HCT116 (cell line): ENCODE measurements at places on chromosomes 5 and 9. TPM values are rescaled to one million over a fixed set of nuclear protein-coding genes. Genes with fewer than 3 reads are reported as not detected.

Gene SOWAHA
- total RNA-seq, result 0.39 TPM

Gene HAVCR1
- total RNA-seq, result not detected

Gene IL33
- total RNA-seq, result not detected

Gene CBY3
- not detected for total RNA-seq

Gene LTC4S
- total RNA-seq, result 5.0 TPM

Gene CCDC180
- 7.9 TPM for total RNA-seq

Gene CTNNAL1
- total RNA-seq, result 87.2 TPM

Gene FAF2
- 51.9 TPM for total RNA-seq

DNA sequence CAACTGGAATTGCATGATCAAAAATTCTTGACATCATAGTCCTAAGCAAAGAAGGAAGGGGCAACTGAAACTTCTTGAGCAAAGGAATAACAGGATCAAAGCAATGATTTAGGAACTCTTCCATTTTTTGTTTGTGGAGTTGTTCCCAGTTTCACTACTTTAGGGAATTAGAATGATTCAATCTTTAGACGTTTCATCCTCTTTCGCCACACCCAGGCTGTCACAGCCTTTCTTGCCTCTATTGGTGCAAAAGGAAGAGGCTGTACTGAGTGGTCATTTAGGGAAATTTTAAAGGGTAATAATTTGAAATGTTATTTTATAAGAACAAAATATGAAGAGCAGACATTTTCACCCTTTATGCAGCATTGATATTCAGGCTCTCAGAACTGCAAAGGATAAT is 1026.0 kb upstream of the ARRDC3 start:
- no peaks in the 10 kb centered on the region for H3K36me3 ChIP-seq
- no peaks in the 10 kb centered on the region for H3K4me1 ChIP-seq
- H3K27me3 ChIP-seq, result no peaks in the 10 kb centered on the region

DNA sequence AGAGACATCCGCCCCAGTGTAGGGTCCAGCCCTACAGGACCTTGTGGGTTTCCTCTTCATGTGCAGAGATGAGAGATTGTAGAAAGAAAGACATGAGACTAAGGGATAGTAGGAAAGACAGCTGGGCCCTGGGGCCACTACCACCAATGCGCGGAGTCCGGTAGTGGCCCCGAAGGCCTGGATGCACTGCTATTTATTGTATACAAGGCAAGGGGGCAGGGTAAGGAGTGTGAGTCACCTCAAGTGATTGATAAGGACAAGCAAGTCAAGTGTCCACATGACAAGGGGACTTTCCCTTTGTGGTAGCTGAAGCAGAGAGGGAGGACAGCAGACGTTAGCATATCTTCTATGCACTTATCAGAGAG is 6.2 kb upstream of the TMEM141 start:
- no peak for DNase-seq
- no peaks in the 10 kb centered on the region for H3K27me3 ChIP-seq
- no peak overlapping the region for H3K27ac ChIP-seq

GRCh38 chr9:136686794-136687711 is at the start of gene AGPAT2:
AGPAT2 (minus strand) TSS chr9:136687457; CDS start chr9:136687357, 100 bp downstream.
- H3K27me3 ChIP-seq, result no peaks in the 10 kb centered on the region
- H3K36me3 ChIP-seq, result no peaks in the 10 kb centered on the region
- DNase-seq, result peak; percentile 28
- H3K27ac ChIP-seq, result peak within 1 kb of the TSS; percentile 86
- H3K4me1 ChIP-seq, result peaks cover 48% of the 10 kb centered on the region

GRCh38 chr5:173201636-173202265 is 33.3 kb downstream of the NKX2-5 start:
- peak; percentile 49 for DNase-seq
- H3K4me1 ChIP-seq, result peaks cover 22% of the 10 kb centered on the region
- peaks cover 15% of the 10 kb centered on the region; the same call in 1 of the 2 replicates for H3K27me3 ChIP-seq
- H3K4me3 ChIP-seq, result no peak overlapping the region
- H3K27ac ChIP-seq, result no peak overlapping the region

DNA sequence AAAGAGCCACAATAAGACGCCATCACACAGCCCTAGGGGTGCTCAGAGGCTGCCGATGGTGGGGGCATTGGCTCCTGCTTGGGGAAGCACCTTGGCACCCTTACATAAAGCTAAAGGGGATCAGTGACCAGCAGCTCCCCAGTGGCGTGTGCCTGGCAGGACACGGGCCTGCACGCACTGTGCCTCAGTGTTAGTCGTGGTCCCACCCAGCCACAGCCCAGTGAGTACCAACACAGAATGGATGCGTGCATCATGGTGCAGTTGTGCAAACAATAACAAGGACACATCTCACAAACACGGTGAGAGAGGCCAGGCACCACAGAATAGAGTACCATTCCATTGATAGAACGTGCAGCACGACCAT is 103.2 kb downstream of the WNK2 start:
- no peak for DNase-seq
- no peak overlapping the region for H3K4me3 ChIP-seq
- no peaks in the 10 kb centered on the region for H3K27me3 ChIP-seq
- no peaks in the 10 kb centered on the region for H3K4me1 ChIP-seq
- H3K27ac ChIP-seq, result no peak overlapping the region

DNA sequence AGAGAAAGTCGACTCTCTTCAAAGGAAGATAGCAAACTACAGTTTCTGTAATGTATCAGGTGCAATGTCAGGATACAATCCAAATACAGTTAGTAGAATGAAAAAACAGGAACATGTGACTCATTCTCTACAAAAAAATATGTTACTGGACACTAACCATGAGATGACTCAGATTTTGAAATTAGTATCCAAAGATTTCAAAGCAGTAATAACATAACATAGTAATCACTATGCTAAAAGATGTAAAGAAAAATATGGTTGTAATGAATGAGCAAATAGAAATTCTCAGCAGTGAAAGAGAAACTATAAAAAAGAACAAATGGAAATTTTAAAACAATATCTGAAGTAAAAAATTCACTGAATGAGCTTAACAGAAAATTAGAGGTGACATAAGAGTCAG is 42.3 kb downstream of the SHOC1 start:
- no peak overlapping the region for H3K4me3 ChIP-seq
- no peak for DNase-seq
- no peak overlapping the region for H3K27ac ChIP-seq
- no peaks in the 10 kb centered on the region for H3K36me3 ChIP-seq

- no peak overlapping the region for H3K4me3 ChIP-seq
- no peak overlapping the region for H3K27ac ChIP-seq
- H3K36me3 ChIP-seq, result no peaks in the 10 kb centered on the region
- H3K4me1 ChIP-seq, result no peaks in the 10 kb centered on the region
Observed at GRCh38 chr9:123542435-123543225, 186.6 kb downstream of the CRB2 start.

DNA sequence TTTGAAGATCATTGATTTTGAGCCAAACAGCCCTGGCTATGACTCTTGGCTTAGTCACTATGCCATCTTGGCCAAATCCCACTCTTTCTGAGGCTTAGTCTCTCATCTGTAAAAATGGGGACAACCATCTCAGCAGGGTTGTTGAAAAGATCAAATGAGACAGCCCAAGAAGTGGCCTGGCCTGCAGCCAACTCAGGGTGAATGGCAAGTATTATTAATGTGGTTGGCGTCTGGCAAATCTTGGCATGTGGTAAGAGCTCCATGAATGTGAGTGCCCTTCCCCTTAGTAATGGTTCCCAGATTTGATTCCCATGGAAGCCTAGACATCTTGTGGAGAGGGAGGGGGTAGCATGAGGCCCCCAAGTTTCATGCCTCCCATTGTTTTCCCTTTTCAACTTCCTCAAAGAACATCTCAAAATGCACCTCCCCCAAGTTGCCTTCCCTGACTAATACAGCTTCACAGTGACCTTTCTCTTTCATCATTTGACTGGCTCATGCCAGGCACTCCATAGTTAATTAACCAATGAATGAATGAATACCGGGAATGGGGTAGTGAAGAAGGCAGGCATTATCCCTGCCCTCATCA is 11.8 kb upstream of the TGFBI start:
- peaks cover 49% of the 10 kb centered on the region for H3K4me1 ChIP-seq
- peak; percentile 98 for DNase-seq
- H3K4me3 ChIP-seq, result no peak overlapping the region

DNA sequence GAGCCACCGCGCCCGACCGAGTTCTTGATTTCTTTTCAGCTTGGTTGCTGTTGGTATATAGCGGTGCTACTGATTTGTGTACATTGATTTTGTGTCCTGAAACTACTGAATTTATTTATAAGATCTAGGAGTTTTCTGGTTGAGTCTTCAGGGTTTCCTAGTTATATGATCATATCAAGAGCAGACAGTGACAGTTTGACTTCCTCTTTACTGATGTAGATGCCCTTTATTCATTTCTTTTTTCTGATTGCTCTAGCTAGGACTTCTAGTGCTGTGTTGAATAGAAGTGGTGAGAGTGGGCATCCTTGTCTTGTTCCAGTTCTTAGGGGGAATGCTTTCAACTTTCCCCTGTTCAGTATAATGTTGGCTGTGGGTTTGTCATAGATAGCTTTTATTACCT is 17.4 kb upstream of the LRRC19 start:
- no peaks in the 10 kb centered on the region for H3K4me1 ChIP-seq
- H3K36me3 ChIP-seq, result no peaks in the 10 kb centered on the region
- H3K27ac ChIP-seq, result no peak overlapping the region
- no peaks in the 10 kb centered on the region for H3K27me3 ChIP-seq
- no peak overlapping the region for H3K4me3 ChIP-seq

DNA sequence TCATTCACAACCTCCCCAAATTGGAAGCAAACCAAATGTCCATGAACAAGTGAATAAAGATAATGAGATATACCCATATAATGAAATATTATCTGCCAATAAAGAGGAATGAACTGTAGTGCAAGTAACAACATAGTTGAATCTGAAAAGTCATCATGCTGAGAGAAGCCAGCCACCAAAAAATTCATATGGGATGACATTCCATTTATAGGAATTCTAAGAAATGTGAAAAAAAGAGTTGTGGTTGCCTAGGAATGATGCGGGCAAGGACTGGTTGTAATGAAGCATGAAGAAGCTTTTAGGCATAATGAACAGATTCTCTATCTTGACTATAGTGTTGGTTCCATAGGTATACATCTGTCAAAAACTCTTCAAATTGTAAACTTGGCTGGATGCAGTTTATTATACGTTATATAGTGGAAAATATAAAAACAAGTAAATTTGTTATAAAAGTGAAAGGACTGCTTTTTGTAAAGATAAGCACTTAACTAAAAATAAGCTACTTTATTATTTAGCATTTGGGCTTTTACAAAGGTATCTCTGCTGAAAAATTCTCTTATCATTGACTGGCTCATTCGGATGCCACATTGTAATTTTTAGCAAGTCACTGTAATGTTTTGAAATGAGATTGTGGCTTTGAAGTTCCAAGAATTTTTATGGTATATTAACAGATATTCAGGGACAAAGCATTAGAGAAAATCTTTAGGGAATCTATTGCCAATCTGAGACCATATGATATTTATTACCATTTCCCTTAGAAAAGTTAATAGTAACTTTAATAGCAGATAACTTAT is 21.2 kb upstream of the TTC23L start:
- H3K36me3 ChIP-seq, result peaks cover under 1% of the 10 kb centered on the region
- H3K27me3 ChIP-seq, result no peaks in the 10 kb centered on the region
- H3K4me1 ChIP-seq, result no peaks in the 10 kb centered on the region
- DNase-seq, result no peak
- no peak overlapping the region for H3K27ac ChIP-seq

- H3K36me3 ChIP-seq, result no peaks in the 10 kb centered on the region
- no peak overlapping the region for H3K27ac ChIP-seq
- H3K4me1 ChIP-seq, result no peaks in the 10 kb centered on the region
- H3K4me3 ChIP-seq, result no peak overlapping the region
- no peak for DNase-seq
Observed at GRCh38 chr9:114790521-114790920, 15.3 kb downstream of the TNFSF15 start.

GRCh38 chr5:17249029-17249634 is 31.7 kb downstream of the BASP1 start:
- no peaks in the 10 kb centered on the region for H3K4me1 ChIP-seq
- no peaks in the 10 kb centered on the region; the same call in 1 of the 2 replicates for H3K27me3 ChIP-seq

DNA sequence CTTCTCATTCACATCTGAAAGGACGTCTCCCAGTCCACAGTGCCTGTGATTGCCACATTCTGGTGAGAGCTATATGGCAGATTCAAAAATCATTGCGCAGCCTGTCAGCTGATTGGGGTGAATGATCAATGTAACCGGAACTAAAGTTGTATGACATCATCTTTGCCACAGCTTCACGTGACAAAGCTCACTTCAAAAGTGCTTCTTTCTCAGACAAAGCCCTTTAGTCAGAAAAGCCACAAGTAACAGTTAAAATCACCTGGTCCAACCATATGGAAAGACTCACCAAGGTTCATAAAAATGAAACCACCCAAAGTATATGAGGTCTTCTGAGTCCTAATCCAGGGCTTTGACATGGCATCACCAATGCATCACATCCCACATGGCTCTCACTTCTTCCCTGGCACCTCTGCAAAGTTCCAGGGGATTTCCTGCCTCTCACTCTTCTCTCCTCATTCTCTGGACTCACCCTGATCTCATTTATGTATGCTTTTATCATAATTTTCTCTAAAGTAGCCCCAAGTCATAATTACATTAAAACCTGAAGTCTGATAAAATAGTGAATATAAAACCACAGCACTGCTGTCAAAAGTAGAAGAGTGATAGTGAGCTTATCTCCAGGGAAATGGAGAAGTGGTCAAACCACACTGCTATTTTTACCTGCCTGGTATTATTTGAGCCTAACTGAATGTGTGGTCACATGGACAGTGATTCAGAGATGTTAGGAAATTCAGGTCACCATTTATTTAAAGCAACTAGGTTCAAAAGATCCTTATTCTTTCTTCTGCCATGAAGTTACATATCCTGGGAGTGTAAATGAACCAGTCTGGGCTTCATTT is 193.1 kb upstream of the PTGER4 start:
- DNase-seq, result no peak
- H3K27ac ChIP-seq, result no peak overlapping the region
- H3K36me3 ChIP-seq, result no peaks in the 10 kb centered on the region
- no peak overlapping the region for H3K4me3 ChIP-seq

DNA sequence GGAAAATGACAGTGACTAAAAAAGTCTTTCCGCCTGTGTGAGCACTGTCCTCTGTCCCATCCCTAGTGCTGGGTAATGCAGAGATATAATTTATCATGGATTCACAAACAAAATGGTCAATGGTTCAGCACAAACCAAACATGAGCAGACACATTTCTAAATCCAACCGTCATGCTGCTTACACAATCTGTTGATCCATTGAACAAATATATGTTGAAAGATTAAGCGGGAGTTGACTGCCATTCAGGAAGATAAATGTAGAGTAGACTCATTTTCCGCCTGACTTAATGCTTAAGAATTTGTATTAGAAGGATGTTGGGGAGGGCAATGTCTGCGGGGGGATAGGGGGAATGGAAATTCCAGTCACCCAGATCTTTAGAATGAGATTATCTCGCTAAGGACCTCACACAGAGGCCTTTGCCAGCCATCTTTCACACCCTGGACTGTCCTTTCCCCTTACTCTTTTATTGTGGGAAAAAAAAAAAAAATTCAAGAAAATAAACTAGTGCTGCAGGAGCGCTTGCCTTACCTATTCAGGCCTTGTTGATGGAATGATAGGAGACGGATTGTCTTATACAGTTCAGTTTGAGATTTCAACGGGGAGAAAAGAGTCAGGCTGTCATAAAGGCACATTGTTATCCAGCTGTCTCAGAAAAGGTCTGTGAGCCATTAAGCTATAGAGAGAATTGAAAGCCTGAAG is 153.7 kb downstream of the TLE1 start:
- H3K27me3 ChIP-seq, result no peaks in the 10 kb centered on the region
- no peaks in the 10 kb centered on the region; the same call in 1 of the 2 replicates for H3K4me1 ChIP-seq
- H3K36me3 ChIP-seq, result no peaks in the 10 kb centered on the region
